PC-3 (cell line): ENCODE measurements at places on chromosomes 5 and 9.

GRCh38 chr9:72165326-72165725, 16.1 kb downstream of the GDA start:
- no peak for DNase-seq

GRCh38 chr5:135891268-135891667, 4.4 kb downstream of the IL9 start:
- no peak for DNase-seq

- DNase-seq: no peak
These were observed 49.8 kb downstream of the DBH start for GRCh38 chr9:133685653-133686609.

- no peak for DNase-seq
These were observed 238.4 kb downstream of the ARRDC3 start for GRCh38 chr5:91144491-91145332.

DNA sequence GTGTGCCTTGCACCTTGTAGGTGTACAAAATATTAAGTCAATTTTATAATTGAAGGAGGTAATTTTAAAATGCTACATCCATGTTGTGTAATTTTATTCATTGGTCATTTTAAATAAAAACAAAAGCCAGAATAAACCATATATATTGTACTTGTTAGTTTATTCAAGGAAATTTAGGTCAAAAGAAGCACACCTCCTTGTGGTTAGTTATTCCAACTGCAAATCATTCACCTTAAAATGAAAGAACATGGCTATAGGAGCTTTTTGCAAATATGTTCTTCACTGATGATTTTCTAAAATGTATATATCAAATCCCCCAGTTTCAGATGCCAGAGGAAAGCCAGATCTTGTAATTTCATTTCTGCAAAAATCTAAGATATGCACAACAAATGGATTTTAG, 5.4 kb upstream of the MOCS2 start:
- peak; percentile 45 for DNase-seq

DNA sequence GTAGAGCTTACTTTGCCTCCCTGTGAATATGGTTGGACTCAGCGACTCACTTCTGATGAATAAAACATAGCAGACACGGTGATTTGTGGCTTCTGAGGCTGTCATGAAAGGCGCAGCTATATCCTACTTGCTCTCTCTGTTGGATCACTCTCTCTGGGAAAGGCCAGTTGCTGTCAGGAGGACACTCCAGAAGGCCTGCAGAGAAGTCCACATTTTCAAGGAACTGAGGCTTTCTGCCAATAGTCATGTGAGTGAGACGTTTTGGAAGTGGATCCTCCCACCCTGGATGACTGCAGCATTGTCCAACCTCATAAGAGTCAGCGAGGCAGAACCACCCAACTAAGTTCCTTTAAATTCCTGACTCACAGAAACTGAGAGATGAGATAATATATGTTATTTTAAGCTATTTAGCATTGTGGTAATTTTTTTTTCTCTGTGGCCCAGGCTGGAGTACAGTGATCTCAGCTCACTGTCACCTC, 156.0 kb upstream of the MAST4 start:
- no peak for DNase-seq

GRCh38 chr5:140181002-140181483, 6.1 kb downstream of the CYSTM1 start:
- DNase-seq: no peak

- peak; percentile 14 for DNase-seq
These were observed 141.9 kb downstream of the CDK5RAP2 start for GRCh38 chr9:120438111-120438510.

GRCh38 chr9:126033956-126034355, 286.8 kb downstream of the PBX3 start:
- DNase-seq: no peak

GRCh38 chr5:174022384-174023095, 23.0 kb upstream of the NSG2 start:
- no peak for DNase-seq

- DNase-seq: peak; percentile 79
These were observed 20.1 kb upstream of the TCERG1 start for GRCh38 chr5:146426853-146427618.

DNA sequence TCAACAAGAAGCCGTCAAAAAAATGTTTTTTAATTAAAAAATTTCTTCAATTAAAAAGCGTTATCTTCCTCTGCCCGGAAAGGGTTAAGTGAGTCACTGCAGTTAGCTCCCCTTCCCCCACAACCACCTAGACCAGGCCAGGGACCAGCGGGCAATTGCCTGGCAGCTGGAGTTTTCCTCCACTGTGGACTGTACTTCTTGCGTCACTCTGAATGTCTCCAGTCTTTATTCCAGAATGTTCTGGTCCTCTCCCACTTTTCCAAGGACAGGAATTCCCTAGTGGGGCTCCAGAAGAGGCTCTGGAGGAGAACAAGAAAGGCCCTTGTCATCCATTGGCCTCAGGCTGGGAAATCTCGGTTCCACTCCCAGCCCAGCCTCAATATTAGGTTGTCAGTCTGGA, 114.0 kb downstream of the C9orf50 start:
- DNase-seq: no peak

GRCh38 chr5:89929834-89930233, 479.7 kb downstream of the CETN3 start:
- DNase-seq: no peak

DNA sequence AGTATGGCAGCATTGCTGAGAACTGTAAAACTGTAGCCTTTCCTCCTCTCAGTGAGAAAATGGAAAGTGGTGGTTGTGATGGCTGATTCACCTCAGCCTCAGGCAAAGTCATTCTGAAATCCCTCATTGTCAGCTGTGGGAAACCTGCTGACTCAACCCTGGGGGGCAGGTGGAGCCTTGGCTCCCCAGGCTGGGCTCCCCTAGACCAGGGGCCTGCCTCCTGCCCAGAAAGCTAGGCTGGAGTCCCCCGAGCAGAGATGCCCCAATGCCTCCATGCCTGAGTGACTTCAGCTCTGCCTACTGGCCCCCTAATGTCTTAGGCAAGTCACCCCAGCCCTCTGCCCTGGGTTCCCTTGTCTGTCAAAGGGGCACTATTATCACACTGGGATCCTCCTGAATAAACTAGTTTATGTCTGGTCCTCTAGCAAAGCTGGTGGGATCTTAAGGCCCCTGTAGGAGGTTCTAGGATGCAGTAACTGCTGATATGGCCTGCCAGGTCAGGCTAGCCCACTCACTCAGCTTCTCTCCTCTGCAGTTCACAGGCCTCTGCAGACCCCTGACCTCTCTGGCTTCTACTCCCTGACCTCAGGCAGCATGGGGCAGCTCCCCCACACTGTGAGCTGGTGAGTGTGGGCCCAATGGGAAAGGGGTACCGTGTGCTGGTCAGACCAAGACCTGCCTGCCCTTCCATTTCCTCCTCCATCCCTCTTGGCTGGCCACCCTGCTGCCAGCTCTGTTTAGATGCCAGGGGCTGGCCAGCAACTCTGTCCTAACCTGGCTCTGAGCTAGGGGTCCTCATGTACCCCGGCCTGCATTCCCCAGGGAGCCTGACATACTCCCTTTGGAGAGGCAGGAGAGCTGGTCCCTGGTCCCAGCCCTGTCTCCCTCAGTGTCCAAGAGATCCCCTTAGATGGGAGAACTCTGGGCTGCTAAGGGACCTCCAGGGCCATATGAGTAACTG, 24.2 kb downstream of the TCF7 start:
- DNase-seq: peak; percentile 75

DNA sequence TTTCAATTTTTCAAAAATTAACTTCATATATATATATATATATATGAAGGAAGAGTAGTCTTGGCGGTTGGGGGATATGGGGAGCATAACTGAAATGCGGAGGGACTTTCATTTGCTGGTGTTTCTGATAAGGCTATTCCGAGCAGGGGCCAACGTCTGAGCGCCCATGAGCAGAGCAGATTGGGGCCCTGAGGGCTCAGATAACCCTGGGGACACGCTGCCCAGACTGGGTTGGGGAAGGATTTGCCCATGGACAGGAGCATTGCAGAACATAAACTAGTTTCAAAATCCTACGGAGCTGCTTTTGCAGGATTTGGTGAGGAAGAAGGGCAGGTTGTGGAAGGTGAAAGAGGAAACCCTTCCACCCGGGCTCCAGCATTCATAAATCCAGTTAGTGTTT, 240.2 kb downstream of the IRX1 start:
- DNase-seq: no peak

DNA sequence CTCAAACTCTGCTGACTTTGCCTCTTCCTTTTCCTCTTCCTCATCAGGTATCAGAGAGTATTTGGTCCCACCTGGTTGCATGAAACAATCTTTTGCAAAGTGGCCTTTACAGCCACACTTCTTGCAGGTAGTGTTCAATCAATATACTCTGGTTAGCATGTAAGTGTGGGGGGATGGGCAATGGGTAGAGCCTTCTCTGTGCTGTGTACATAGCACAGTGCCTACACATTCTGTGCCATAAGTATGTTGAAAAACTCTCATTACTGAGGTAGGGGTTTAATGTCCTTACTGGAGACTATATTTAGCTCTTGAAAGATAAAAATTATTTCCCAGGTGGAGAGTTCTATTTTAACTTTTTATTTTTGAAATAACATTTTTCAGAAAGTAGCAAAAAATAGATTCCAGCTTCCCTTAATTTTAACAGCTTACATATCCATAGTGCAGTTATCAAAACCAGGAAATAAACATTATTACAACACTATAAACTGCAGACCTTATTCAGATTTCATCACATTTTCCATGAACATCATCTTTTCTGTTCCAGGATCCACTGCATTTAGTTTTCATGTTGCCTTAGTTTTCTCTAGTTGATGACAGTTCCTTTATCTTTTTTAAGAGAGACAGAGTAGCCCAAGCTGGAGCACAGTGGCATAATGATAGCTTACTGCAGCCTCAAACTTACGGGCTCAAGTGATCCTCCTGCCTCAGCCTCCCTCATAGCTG, 15.1 kb downstream of the TTC1 start:
- no peak for DNase-seq

- no peak for DNase-seq
These were observed 128.7 kb upstream of the BOD1 start for GRCh38 chr5:173745123-173745522.

- no peak for DNase-seq
These were observed 221.1 kb downstream of the MAN2A1 start for GRCh38 chr5:109910874-109911273.

DNA sequence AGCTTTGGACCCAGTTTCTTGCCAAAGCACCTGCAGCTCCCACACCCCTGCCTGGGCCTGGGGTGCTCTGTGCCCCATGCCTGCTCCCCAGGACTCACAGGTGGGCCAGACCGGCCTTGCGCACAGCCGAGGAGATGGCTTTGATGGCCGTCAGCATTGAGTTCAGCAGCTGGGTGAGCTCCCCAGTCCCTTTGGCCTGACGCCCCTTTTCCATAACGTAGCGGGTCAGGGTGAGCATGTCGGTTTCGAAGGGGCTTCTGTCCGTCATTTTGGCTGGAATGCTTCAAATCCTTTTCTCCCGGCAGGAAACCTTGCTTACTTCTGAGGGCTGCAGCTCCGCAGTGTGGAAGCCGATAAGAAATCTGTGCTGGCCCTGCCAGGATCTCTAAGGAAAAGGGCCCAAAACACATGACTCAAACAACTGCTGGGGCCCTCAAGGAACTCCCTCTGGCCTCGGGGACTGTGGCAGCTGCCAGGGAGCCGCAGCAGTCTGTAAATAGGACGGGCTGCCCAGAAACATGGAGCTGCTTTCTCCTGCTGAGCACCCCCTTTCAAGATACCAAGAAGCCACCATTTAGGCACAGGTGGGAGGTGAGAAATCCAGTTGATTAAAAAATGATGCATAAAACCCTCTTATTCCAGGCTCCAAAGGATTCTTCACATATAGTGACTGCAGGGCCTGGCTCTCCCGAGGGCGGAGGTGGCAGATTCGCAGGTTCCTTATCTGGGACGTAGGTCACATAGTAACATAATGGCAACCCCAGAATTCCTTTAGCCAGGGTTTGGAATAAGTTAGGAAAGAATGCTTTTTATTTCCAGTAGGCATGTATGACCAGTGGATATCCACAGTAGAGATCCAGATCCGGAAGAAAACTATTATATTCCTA, at the start of gene FBP2:
FBP2 (minus strand) TSS at position 366 of the 887 bp plus-strand sequence; CDS start at position 268, 98 bp downstream.
- DNase-seq: no peak
